ENCODE measurements at places on chromosomes 1 and 21.

GRCh38 chr21:31133243-31133830 lies 95.1 kb upstream of the KRTAP19-8 start:
- DNase-seq: no peak

DNA sequence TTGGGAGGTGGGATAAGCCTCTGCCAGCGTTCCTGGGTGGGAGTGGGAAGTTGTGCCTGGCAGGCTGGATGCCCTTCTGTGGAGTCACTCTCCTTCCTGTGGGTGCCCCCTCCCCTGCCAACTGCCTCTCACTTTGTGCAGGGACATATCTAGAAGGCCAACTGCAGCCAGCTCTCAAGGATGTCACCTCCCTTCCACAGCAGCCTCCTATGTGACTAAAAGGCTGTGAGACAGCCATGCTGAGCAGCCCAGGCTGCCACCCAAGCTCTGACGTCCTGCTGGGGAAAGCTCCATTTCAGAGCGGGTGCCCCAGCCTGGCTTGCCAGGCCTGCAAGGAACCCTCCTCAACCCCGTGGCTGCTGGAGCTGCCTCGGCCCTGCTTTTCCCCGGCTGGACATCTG lies 19.6 kb upstream of the SLC26A9 start:
- DNase-seq: no peak

GRCh38 chr1:208336137-208336518 lies 91.9 kb upstream of the PLXNA2 start:
- no peak for DNase-seq

GRCh38 chr1:224819861-224820260 lies 109.6 kb upstream of the DNAH14 start:
- no peak for DNase-seq

GRCh38 chr21:26916799-26917198 lies 50.1 kb downstream of the ADAMTS5 start:
- no peak for DNase-seq

- DNase-seq: no peak
Observed at GRCh38 chr1:66317248-66317515, 216.8 kb upstream of the SGIP1 start.

DNA sequence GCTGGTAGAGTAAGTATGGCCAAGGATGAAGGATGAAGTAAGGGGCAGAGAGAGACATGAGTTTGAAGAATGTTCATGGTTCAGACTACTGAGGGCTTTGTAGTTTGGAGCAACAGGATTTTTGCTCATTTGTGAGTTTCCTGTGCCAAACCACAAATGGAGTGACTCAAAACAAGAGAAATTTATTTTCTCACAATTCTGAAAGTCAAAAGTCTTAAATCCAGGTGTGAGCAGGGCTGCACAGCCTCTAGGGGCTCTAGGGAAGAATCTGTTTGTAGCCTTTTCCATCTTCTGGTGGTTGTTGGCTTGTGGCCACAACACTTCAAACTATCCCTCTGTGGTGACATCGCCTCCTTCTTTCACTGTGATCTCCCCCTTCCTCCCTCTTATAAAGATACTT lies 58.9 kb downstream of the RHOU start:
- DNase-seq: no peak
